GM06990 (cell line): ENCODE measurements at places on chromosomes 12 and 14.
A peak's percentile ranks its signal among the peaks of the same experiment; 100 is the strongest.

- no peak for DNase-seq
These were observed 68.0 kb downstream of the GPHN start for GRCh38 chr14:66575939-66576338.

DNA sequence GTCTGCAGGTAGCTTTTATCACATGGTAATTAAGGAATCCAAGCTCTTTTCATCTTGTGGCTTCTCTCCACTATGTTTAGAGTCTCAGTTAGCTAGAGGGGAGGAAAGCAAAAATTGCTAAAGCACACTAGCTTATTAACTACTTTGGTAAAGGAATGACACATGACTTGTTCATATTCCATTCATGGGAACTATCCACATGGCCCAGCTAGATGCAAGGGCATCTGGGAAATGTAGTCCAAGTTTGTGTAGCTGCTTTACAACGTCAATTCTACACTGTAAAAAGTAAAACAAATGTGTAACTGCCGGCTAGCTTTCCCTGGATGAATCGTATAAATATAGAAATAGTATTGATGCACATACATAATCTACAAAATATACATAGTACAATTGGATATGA is 244.5 kb upstream of the LRFN5 start:
- no peak for DNase-seq

- DNase-seq, result no peak
These were observed 10.1 kb upstream of the CACNA2D4 start for GRCh38 chr12:1928439-1929121.

GRCh38 chr12:75996861-75997447 is 34.6 kb downstream of the PHLDA1 start:
- DNase-seq, result no peak

DNA sequence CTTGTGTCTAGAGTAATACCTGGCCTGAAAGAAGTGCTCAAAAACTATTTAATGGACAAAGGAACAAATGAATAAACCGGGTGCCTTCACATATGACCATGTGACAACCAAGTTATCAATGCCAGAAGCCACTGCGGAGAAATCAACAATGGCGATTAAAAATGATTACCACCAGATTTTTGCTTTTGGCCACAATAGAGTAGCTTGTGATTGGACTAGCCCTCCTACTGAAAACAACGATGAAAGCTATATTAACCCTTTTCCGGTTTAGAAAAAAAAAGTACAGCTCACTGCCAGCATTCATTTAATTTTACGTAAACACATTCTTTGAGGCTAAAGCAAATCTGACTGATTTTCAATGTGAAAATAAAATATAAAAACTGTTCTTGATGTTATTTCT is 41.6 kb upstream of the TTC7B start:
- no peak for DNase-seq

DNA sequence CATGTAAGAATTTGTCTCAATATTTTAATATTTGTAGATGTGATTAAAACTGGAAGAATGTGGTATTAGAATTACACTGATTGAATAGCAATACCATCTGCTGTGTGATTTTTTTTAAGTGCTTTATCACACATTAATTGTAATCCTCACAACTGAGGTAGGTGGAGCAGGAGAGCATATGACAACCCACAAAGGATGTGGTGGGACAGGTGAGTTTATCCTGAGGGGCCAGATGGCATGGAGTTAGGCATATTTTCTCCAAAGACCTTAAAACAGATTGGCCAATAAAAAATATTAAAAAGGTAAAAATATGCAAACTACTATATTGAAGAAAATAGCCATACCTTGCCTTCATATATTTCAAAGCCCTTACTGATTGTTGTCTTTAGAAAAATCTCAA is 7.8 kb downstream of the LRRC10 start:
- DNase-seq, result no peak

- no peak for DNase-seq
These were observed 520.0 kb upstream of the CCDC196 start for GRCh38 chr14:65966188-65966587.

DNA sequence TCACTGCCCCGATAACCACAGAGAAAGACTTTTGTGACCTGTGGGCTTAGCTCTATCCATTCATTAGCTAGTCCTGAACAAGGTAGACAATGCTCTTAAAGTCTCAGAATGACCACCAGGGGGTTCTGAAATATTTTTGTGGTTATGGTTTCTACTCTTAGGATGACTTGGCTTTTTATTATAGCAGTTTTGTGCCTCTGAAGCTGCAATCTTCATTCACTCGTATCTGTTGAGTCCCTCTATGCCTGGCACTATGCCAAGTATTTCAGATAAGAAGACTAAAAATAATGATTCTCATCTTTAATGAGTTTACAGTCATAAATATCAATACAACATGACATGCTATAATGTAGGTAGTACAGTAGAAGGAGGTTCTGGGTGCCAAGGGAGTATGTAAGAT is 130.8 kb upstream of the TRHDE start:
- peak; percentile 41 for DNase-seq

GRCh38 chr12:123251403-123252076 is 18.3 kb downstream of the MTRFR start:
- no peak for DNase-seq

DNA sequence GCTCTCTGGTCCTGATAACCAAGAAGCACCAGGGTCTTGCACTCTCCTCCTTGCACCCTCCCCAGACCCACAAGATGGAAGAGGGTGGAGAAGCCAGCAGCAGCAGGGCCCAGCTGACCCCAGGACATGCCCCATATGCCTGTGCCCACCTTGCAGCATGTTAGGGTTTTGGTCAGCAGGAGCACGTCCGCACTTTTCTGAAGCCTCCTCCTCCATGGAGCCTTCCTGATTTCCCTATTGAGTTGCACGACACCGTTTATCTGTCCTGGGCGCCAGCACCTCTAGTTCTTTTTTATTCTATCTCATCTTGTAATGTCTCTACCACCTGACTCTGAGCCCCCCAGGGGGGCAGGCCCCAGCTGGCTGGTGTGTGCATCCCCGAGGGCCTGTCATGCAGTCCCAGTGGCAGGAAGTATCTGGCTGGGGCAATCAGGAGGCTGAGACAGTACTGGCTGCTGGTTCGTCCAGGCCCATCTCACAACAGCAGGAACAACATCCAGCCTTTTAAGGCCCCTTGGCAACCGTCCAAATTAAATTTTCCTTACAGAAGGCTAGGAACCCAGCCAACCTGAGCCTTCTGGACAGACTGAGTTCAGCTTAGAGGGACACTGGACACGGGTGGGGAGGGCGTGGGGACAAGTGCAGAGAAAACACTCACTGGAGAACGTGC is 39.6 kb downstream of the CCDC85C start:
- DNase-seq, result no peak

DNA sequence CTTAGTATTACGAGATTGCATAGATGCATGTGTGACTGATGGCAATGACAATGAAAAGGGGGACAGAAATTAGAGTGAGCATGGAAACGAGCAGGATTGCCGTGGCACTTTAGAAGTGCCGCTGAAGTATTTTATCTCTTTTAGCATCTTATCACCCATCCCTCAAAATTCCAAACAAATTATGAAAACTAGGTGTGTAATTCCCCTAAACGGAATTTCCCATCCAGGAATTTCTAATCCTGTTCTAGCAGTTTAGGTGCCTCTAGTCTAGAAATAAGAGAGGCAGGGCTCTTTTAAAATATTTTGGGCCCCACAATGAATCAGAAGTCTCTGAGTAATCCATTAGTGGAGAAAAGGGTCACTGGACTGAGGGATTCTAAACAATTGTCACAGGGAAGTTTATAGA is 947 bp downstream of the TMEM52B start:
- DNase-seq, result no peak

DNA sequence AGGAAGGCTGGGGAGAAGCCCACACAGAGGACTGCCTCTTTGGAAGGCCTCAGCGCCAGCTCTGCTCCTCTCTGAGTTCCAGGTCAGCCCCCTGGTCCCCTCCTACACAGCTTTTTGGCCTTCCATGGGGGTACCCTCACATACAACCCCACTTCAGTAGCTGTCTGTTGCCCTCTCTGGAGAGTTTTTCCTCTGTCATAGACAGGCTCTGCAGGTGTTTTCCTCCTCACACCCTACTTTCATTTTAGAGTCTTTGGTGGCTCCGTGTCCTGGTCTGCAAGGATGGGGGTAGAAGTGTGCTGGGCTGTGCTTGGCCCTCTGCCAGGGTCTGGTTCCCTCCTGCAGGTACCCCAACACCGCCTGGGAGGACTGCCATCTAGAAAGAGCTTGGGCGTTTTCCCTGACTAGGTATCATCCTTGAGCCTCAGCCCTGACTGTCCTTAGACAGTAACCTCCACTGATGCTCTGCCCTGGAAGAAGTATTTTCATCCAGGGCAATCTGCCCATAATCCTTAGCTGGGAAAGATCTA is 15.1 kb downstream of the ZDHHC22 start:
- DNase-seq, result no peak

- DNase-seq, result no peak
These were observed 54.9 kb downstream of the DNAH10 start for GRCh38 chr12:123816896-123817537.

- DNase-seq, result no peak
These were observed 155.4 kb downstream of the DIO2 start for GRCh38 chr14:80055667-80056496.

DNA sequence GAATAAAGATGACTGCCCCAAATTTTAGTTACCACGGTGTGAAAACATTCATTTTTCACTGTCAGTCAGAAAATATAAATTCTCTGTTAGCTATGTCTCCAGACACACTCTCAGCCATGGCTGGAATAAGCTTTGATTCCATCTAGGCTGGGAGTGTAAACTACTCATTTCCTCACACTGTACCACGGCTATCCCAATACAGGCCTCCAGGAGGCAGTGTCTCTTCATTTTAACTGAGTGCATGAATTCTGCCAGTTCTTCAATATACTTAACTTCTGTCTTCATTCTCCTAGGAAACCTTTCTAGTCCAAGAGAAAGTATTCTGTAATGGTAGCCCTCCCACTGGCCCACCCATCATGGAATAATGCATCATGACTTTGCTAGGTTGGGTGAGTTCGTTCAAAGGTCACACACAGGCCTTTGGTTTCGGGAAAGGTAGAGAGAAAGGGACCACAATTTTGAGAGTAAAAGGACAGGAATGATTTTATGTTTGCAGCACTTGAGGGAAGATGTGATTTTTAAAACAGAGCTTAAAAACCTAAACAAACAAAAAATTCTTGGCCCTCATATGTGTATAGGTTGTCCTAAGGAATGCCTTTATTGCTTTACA is 381.1 kb downstream of the SEC23A start:
- DNase-seq, result no peak

DNA sequence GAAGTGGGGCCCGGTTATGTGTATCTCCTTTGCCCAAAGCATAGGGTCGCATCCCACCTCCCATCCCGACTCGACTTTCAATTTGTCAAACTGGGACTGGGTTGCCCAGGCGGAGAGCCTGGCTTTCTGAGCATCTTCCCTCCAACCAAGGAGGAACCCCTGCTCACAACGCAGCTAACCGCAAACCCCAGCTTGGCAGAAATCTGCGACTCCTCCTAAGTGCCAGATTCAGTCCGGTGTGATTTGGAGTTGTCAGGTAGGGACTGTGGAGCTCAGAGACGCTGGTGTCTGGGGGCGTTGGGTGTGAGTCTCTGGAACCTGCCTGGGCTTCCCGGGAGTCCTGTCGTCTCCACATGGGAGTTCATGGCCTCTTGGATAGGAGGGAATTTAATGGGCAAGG is 1126.7 kb downstream of the AACS start:
- DNase-seq, result no peak

DNA sequence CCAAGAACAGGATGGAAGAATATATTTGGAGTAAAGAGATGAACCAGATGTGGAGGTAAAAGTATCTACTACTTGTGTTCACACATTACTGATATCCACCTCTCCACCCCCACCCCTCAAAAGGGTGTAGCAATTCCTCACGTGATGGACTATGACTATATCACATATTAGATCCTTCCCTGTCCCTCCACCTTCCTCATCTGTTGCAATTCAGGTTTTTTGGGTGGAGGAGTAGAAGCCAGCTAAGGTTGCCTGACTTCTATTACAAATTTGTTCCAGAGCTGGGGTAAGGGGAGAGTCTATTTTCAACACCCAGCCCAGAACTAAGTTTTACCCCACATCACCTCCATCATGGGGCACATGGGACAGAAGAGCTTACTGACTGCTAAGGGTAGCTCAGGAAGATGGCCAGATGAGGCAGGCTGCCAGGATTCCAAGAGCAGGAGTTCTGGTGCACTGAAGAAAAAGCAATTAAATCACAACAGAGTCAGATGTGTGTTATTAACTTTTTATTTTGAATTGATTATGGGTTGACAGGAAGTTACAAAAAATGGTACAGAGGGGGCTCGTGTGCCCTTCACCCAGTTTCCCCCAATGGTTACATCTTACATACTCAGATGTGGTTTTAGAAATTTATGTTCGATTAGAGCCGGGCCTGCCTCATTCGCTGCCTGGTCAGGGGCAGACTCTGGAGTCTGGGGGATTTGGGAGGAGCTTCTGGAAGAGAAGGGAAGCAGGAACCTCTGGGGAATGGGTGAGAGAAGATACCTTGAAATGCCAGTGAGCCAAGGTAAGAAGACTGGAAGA is 2.1 kb downstream of the RNASE13 start:
- no peak for DNase-seq

- DNase-seq, result no peak
These were observed 815.8 kb downstream of the BCL11B start for GRCh38 chr14:98456231-98456630.

GRCh38 chr12:85803231-85803630 is 33.0 kb downstream of the RASSF9 start:
- no peak for DNase-seq

- DNase-seq, result no peak
These were observed 485.1 kb downstream of the ZFP36L1 start for GRCh38 chr14:68307790-68308168.

DNA sequence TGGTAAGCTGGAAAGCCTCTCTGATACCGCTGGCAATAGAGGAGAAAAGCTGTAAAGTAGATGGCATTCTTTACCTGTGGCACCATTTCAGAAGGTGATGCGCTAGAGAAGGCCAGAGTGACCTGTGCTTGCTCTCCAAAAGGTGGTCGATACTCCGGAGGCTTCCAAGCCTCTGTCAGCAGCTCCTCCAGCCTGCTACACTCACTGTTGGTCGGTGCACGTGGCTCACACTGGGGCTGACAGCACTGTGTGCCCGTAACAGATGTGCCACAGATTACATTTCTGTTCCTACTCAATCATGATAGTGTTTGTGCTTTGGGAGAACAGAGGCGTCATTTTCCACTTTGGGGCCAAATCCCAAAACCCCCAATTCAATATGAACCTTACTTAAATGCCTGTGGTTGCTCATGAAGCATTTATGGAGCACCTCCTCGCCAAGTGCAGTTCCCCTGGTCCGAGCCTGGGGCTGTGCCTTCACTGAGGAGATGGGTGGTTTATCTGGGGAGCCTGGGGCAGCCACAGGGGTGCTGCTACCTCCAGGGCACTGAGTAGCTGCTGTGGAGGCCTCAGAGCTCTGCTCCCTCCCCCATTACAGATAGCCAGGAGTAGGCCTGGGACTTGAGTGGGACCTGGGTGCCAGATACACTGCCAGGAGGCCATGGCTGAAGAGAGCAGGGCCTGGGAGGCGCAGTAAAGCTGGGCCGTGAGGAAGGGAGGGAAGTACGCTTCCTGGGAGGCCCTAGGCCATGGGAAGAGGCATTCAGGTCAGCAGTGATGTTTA is 26.8 kb downstream of the CCNK start:
- DNase-seq, result no peak

GRCh38 chr14:90062127-90062794 is 467 bp downstream of the KCNK13 start:
- DNase-seq, result peak; percentile 18

GRCh38 chr12:127745469-127746212 is 521.3 kb upstream of the TMEM132C start:
- DNase-seq, result no peak

- DNase-seq, result no peak
These were observed 44.0 kb upstream of the AMIGO2 start for GRCh38 chr12:47123730-47124129.

GRCh38 chr12:106743270-106743988 is 31.1 kb upstream of the RIC8B start:
- DNase-seq, result no peak

GRCh38 chr12:89544681-89545184 is 18.9 kb upstream of the POC1B start:
- DNase-seq, result no peak
